Aorta (tissue), 5 donors: ENCODE measurements at places on chromosomes 5 and 9. TPM values are rescaled to one million over a fixed set of nuclear protein-coding genes. Genes with fewer than 3 reads are reported as not detected.
A peak's percentile ranks its signal among the peaks of the same experiment; 100 is the strongest.

Gene PCA3
- 0.32 TPM for total RNA-seq

Gene PPP3R2
- total RNA-seq = not detected

Gene NOTCH1
- total RNA-seq = 81.6 TPM

Gene TPM2
- total RNA-seq = 1,614 TPM

Gene SPINK13
- total RNA-seq = not detected

Gene SHOC1
- total RNA-seq = 0.15 TPM

DNA sequence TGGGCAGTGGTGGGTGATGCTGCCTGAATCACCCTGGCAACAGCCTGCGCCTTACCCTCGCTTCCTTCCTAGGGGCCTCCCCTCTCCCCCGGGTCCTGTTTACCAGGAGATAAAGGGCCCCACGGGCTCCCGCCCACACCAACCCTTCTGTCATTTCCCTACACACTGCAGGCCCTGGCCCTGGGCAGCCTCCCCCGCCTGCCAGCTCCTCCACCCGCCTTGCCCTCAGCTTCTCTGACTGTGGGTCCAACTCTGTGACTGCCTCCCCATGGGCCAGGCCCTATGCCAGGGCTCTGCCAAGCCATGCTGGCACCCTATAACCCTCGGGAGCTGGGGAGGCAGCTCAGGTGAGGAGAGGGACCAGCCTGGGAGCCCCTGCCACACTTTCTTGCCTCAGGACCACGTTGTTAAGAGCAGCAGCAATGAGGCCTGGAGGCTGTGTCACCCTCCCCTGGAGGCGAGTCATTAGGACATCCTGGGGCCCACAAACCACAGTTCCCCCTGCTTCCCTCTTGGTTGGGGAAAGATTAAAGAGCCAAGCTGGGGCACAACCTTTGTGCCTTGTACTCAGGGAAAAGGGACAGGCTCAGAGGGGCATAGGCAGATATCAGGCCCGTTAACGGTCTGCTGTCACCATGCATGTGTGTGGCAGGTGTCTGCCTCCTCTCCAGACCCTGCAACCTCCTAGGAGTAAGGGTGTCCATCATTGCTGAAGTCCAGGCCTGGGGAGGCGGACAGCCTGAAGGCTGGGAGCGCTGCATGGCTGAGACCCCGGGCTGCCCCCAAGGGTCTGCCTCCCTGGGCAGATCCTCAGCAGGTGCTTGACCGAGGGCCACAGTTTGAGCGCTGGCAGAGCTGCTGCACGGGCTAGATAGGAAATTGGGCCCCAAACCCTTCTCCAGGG is 2.8 kb downstream of the MGAT4B start:
- no peak overlapping the region for H3K27ac ChIP-seq
- peak; percentile 49 for DNase-seq
- peaks cover 2% of the 10 kb centered on the region for H3K4me1 ChIP-seq
- no peaks in the 10 kb centered on the region for H3K27me3 ChIP-seq

DNA sequence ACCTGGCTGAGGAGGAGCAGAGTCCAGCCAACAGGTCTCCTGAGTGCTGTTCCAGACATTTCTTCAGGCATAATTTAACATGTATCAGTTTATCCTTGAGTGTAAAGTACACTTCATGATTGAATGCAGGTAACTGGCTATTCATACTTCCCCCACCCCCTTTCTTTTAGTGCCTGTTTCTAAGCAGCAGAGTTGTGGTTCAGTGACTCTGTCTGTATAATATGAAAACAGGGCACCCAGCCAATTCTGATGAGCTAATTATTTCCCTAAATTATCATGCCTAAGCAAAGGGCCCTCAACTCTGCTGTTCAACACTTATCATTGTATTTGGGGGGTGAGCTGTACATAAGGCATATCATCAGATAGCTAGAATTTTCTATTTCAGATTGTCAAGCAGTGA is 51.9 kb upstream of the ZSWIM6 start:
- DNase-seq = no peak
- H3K27ac ChIP-seq = no peak overlapping the region
- no peaks in the 10 kb centered on the region for H3K4me1 ChIP-seq
- H3K36me3 ChIP-seq = no peaks in the 10 kb centered on the region
- H3K4me3 ChIP-seq = no peak overlapping the region

- H3K4me3 ChIP-seq = no peak overlapping the region
- DNase-seq = no peak
- H3K36me3 ChIP-seq = peaks cover 3% of the 10 kb centered on the region
- peaks cover 10% of the 10 kb centered on the region for H3K4me1 ChIP-seq
- H3K27me3 ChIP-seq = no peaks in the 10 kb centered on the region
These were observed 151.7 kb downstream of the SNX18 start for GRCh38 chr5:54669285-54669684.

GRCh38 chr9:107243742-107244141 is 39.3 kb upstream of the RAD23B start:
- no peak for DNase-seq
- no peaks in the 10 kb centered on the region for H3K4me1 ChIP-seq
- H3K27me3 ChIP-seq = no peaks in the 10 kb centered on the region
- H3K36me3 ChIP-seq = no peaks in the 10 kb centered on the region
- no peak overlapping the region for H3K4me3 ChIP-seq

DNA sequence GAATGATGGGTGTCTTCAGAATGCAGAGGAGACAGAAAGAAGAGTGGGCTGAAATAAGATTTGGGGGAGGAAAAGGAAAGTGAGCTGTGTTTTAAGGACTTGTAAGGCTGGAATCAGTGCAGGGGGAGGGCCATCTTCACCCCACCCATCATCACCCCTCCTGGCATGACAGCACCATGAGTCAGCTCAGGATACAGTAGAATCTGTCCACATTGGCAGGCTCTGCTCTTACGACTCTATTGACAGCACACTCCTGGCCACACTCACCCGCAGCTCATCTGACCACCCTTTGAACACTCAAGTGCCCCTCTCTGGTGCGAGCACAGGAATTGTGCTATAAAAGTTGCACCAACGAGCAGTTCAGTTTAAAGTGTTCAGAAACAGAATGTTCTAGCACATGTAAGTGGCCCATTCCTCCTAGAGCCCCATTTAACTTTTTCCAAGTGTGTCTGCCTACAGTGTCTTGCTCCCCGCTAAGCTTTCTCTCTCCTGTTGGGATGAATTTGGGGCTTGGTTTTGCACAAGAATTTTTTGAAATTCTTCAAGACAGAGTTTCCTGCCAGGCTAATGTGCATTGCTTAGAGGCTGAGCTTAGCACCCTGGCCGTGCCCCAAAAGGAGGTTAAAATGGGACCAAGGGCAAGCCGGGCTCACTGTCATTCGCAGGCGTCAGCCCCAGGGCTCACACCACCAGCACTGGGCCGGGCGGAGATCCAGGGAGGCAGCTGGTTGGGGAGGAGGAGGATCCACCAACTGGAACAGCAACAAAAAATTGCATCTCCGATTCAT is 12.0 kb downstream of the ADRA1B start:
- peak; percentile 59 for DNase-seq
- H3K27me3 ChIP-seq = no peaks in the 10 kb centered on the region
- peaks cover 3% of the 10 kb centered on the region for H3K36me3 ChIP-seq
- no peak overlapping the region for H3K27ac ChIP-seq

DNA sequence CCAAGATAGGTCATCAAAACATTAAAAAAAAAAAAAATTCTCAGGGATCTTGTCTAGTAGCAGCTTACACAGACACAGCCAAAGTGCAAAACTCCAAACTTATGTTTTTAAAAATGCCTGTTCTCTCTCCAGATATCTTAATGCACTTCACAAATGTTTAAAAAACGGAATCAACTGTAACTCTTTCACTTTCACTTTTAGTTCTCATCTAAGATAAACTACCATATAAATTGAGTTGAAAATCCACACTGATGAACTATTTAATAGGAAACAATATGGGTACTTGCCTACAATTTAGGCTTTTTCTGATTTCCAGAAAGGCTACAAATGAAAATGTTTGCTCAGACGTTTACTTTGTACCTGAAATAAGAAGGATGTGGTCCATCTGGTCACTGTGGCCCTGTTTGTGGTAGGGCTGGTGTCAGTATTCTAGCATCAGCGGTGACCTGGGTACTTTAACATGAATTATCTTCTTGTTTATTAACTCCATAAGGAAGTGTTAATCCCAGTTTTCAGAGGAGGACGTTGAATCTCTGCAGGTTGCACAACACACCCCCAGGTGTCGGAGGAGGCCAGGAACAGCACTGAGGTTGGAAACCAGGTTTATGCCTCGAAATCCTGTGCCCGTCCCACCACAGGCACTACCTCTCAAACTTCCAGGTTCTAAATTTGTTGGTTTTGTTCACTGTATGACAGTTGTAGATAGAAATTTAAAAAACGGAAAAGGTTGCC is 13.3 kb upstream of the LPCAT1 start:
- H3K4me3 ChIP-seq = no peak overlapping the region
- no peaks in the 10 kb centered on the region for H3K4me1 ChIP-seq
- no peak for DNase-seq
- no peak overlapping the region for H3K27ac ChIP-seq

- no peak overlapping the region for H3K4me3 ChIP-seq
- H3K27ac ChIP-seq = no peak overlapping the region
- H3K36me3 ChIP-seq = no peaks in the 10 kb centered on the region
- H3K27me3 ChIP-seq = no peaks in the 10 kb centered on the region
These were observed 218.8 kb upstream of the IL12B start for GRCh38 chr5:159549046-159549445.

DNA sequence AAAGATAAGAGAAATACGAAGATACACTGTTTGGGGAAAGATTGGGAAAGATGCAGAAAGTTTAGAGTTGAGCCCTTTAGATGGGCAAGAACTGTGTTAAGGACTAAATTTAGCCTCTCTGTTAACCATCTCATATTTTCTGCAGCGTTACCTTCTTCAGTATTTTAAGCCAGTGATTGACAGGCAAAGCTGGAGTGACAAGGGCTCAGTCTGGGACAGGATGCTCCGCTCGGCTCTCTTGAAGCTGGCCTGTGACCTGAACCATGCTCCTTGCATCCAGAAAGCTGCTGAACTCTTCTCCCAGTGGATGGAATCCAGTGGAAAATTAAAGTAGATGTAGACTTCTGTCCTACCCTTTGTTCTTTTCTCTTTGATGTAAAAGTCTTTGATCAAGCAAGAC is 26.4 kb upstream of the LNPEP start:
- H3K27me3 ChIP-seq = no peaks in the 10 kb centered on the region
- H3K27ac ChIP-seq = no peak overlapping the region
- no peak overlapping the region for H3K4me3 ChIP-seq
- H3K4me1 ChIP-seq = no peaks in the 10 kb centered on the region
- DNase-seq = no peak
- no peaks in the 10 kb centered on the region for H3K36me3 ChIP-seq

DNA sequence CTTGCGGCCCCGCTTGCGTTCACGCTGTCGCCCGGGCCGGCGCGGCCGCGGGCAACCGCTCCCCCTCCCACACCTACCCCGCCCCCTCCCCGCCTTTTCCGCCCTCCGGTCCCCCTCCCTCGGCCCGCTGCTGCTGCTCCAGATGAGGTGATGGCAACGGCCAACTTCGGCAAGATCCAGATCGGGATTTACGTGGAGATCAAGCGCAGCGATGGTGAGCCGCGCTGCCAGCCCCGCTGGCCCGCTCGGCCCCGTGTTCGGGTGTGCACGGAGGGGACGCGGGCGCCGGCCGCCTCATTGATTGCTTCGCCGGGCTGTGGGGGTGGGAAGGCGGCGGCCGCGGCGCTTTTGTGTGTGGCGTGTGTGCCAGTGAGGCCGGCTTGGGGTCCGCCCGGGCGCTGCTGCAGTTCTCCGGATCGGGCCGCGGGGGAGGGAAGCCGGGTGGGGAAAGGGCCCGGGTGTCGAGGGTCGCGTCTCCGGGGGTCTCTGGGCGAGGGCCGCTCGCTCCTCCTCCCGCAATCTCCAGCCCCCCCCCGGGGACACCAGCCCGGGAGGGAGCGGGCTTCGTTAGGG is 403 bp downstream of the KIF2A start:
- H3K4me3 ChIP-seq = peak overlapping the region; percentile 93
- H3K27ac ChIP-seq = no peak overlapping the region
- H3K36me3 ChIP-seq = no peaks in the 10 kb centered on the region
- no peak for DNase-seq
- no peaks in the 10 kb centered on the region for H3K27me3 ChIP-seq

- H3K27me3 ChIP-seq = no peaks in the 10 kb centered on the region
- DNase-seq = no peak
These were observed 504.2 kb downstream of the MAT2B start for GRCh38 chr5:164009621-164010020.

DNA sequence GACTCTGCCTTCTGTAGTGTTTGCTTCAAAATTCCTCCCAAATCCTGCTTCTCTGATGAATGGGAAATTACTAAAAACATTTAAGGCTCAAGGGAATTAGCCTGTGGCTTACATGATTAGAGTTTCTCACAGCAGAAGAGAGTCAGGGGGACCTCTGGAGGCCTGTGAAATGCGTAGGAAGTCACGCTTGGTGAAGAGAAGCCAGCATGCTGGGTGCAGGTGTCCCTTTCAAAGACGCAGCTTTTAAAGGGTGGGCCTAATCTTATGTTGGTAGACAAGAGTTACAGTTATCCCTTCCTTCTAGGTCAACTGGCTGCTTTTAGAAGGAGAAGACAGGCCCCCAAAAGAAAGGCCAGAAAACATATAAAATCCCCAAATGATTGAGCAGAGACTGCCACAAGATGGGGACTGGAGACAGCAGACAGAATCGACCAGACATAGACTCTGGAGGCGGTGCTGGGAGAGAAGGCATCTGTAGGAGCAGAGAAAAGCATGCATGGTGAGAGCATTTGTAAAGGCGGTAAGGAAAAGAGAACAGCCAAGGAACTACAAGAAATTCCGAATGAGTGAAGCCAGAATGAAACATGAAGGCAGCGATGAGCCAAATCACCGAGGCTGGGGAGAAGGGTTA is 42.3 kb downstream of the B4GALT1 start:
- H3K4me1 ChIP-seq = peaks cover 7% of the 10 kb centered on the region
- H3K27ac ChIP-seq = no peak overlapping the region
- no peak overlapping the region for H3K4me3 ChIP-seq
- no peak for DNase-seq

- DNase-seq = no peak
- no peak overlapping the region for H3K4me3 ChIP-seq
- no peak overlapping the region for H3K27ac ChIP-seq
- no peaks in the 10 kb centered on the region for H3K36me3 ChIP-seq
- no peaks in the 10 kb centered on the region for H3K4me1 ChIP-seq
These were observed 21.9 kb upstream of the FOXE1 start for GRCh38 chr9:97830884-97831829.

GRCh38 chr9:97853056-97853843 is at the start of gene FOXE1:
Gene FOXE1, plus strand, starts transcription at chr9:97853226. Its CDS starts 689 bp downstream, at chr9:97853915.
- no peak for DNase-seq
- no peaks in the 10 kb centered on the region for H3K36me3 ChIP-seq
- no peak within 1 kb of the TSS for H3K27ac ChIP-seq
- H3K4me3 ChIP-seq = no peak within 1 kb of the TSS
